ENCODE measurements at places on chromosomes 13 and 19.
A peak's percentile ranks its signal among the peaks of the same experiment; 100 is the strongest.

DNA sequence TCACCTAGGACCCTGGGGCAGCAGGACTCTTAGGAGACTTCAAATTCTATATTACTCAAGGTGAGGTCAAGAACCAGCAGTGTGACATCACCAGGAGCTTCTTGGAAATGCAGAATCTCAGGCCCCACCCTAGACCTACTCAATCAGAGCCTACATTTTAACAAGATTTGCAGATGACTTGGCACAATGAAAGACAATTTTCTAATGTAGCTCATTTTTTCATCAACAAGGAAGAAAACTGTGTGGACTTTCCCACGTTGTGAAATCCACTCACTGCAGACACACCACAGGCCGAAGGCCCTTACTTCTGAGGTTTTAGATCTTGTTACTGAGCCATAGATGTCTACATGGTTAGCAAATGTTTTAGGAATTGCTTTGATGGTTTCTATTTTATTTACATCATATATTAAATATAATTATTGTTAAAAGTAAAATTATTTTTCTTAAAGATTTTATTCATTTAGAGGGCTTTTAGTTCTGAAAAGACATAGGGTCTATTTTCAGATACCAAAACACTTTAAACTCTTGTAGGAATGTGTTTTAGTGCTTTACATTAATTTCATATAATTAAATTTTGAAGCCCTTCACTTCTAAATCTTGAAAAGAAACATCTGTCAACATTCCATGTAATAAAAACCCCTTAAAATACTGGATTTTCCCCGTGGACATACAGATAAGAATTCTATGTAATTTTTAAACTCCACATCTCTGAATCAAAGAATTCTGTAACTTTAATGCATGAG is 18.5 kb upstream of the STARD13 start:
- no peak for DNase-seq

DNA sequence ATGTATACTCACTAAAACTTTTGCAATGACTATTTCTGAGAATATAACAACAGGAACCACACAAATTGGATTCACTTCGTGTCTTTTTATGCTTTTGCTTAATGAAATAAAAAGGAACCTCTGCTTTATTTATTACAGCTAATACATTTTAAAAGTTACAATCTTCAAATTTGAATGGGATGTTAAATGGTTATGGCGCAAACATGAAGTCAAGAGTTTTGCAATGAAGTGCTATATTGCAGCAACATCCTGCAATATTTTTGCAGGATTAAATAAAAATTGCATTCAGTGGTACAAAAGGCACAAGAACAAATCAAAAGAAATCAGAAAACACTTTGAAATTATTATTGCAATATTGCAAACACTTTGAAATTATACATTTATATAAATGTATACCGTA is 1519.0 kb upstream of the MIR17HG start:
- DNase-seq = no peak

DNA sequence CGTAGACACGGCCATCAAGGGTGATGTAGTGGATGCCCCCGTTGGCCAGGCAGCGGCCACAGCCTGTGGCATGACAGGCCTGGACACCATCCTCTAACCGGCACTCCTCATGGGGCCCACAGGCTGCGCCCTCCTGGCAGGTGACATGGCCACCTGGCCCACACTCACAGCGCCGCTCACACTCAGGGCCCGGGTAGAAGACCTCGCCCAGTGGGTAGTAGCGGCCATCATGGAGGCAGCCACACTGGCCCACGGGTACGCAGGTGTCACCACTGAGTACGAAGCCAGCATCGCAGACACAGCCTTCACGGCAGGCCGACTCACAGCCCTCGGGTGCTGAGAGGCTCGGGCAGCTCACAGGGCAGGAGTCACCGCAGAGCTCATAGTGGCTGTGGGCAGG is 27.2 kb upstream of the FBL start:
- no peak for DNase-seq

DNA sequence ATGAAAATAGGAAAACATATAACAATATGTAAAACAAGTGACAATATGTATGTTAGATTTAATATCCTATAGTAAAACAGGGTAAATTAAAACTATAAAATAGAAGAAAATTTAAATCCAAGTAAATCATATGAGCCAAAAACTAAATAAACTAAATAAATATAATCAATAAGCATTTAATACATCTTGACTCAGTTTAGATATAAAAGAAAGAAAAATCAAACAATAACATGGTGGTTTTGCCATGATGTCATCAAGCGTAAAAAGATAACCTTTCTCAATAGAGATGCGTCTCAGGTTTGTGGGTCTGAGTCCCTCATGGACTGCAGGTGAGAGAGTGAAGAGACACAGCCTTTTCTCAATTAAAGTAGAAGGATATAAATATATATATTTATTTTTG is 26.6 kb upstream of the ZNF331 start:
- DNase-seq = no peak

GRCh38 chr19:58409010-58409790 is 751 bp downstream of the ZNF584 start:
- DNase-seq = peak; percentile 51

GRCh38 chr13:109440320-109440719 is 346.1 kb downstream of the IRS2 start:
- no peak for DNase-seq

GRCh38 chr13:70995338-70995737 is 871.7 kb downstream of the DACH1 start:
- no peak for DNase-seq

- DNase-seq = peak; percentile 98
Observed at GRCh38 chr19:11505032-11505503, 571 bp downstream of the ZNF653 start.
